CD4-positive, alpha-beta memory T cell (primary cell): ENCODE measurements at places on chromosomes 4 and X. TPM values are rescaled to one million over a fixed set of nuclear protein-coding genes. Genes with fewer than 3 reads are reported as not detected.
A peak's percentile ranks its signal among the peaks of the same experiment; 100 is the strongest.

IL21 gene
- not detected for polyA plus RNA-seq

GRCh38 chr4:99945718-99946355 is 581 bp downstream of the DNAJB14 start:
- peaks cover 8% of the 10 kb centered on the region for H3K36me3 ChIP-seq
- H3K27ac ChIP-seq, result peak overlapping the region; percentile 86
- peaks cover 67% of the 10 kb centered on the region for H3K4me1 ChIP-seq
- H3K4me3 ChIP-seq, result peak overlapping the region; percentile 78

DNA sequence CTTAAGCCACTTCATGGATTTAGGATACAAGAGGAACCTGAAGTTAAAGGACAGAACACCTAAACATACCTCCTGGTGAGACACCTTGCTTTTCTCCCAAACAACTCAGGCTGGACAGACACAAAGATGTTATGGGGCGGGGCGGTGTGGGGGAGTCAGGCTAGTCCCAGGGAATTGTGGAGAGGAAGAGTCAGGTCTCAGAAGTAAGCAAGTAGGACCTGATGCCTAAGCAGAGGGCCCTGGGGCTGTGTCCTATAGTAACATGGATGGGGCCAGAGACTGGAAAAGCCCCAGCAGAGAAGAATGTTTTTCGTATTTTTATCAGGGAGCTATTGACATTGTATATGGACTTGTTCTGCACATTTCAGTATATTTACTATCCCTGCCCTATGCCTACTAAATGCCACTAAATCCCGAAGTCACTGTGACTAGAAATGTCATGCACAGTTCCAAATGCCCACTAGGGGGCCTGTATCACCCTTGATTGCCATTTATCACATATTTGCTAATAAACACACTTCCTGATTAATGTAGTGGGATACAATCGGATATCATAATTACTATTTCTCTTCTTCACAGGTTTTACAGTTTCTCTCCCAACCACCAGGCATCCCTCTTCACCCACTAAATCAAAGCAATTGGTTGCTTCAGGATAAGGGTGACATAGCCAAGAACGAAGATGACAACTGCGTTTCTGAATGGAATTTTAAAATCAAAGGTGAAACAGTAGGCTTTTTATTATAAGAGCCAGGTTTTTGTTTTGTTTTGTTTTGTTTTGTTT is 23.8 kb upstream of the ARHGAP10 start:
- H3K36me3 ChIP-seq, result no peaks in the 10 kb centered on the region
- H3K4me3 ChIP-seq, result no peak overlapping the region
- no peaks in the 10 kb centered on the region for H3K4me1 ChIP-seq

DNA sequence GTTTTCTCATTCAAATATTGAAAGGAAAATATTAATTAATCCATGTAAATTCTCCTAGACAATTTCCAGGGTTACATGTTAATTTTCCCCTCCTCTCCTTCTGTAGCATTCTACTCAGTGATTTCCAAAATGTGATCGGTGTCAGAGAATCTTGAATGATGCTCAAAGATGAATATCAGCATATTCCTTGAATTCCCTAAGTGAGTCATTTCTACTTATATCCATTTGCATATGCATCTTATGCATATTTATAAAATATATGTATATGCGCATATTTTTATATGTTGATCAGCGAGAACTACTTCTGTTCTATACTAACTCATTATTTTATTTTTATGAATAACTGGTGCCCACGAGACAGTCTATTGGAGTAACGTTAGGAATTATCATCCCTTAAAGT is 33.9 kb upstream of the GALNTL6 start:
- no peak overlapping the region for H3K4me3 ChIP-seq
- no peaks in the 10 kb centered on the region for H3K27me3 ChIP-seq
- H3K4me1 ChIP-seq, result no peaks in the 10 kb centered on the region
- no peak for DNase-seq
- H3K36me3 ChIP-seq, result no peaks in the 10 kb centered on the region

DNA sequence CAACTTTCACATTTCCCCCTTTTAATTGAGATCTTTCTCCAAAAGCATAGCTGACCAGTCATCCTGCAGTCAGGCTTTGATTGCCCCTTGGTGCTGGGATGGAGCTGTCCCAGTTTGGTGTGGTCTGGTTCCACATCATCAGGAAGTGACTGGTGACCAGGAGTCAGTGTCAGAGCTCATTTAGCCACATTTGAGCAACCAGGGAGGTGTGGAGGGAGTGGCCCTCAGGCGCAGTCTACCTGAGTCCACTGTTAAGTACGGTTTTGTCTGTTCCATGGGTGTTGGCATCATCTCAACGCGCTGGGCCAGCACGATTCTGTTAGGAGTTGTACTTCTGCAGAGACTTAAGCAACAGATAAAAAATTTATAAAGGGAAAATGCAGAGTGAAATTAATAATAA is 52.6 kb downstream of the RGS12 start:
- peaks cover 8% of the 10 kb centered on the region for H3K4me1 ChIP-seq
- H3K27me3 ChIP-seq, result no peaks in the 10 kb centered on the region
- DNase-seq, result no peak
- H3K27ac ChIP-seq, result no peak overlapping the region

DNA sequence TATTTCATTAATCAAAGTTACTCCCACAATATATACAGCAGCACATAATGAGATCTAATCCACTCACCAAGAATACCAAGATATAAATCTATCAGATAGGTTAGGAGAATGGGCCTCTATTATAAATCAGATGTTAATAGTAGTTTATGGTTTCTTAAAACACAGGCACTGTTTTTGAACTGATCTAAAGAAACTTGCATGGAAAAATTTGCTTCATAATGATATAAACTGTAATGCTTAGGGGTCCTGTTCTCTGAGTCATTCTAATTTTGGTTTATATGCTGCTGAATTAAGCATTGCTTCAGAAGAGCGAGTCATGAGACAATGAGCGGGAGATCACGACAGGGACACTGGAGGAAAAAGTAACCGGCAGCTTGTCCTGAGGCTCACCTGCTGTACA is 113.3 kb upstream of the OTUD4 start:
- no peak overlapping the region for H3K27ac ChIP-seq
- H3K27me3 ChIP-seq, result no peaks in the 10 kb centered on the region
- no peak overlapping the region for H3K4me3 ChIP-seq
- H3K36me3 ChIP-seq, result no peaks in the 10 kb centered on the region
- no peak for DNase-seq

- no peaks in the 10 kb centered on the region for H3K36me3 ChIP-seq
- H3K27ac ChIP-seq, result no peak overlapping the region
- no peaks in the 10 kb centered on the region for H3K27me3 ChIP-seq
- H3K4me3 ChIP-seq, result no peak overlapping the region
- H3K4me1 ChIP-seq, result no peaks in the 10 kb centered on the region
These were observed 333.8 kb upstream of the GRIA3 start for GRCh38 chrX:122850326-122850725.

GRCh38 chr4:123848606-123849005 is 452.0 kb downstream of the SPRY1 start:
- H3K4me3 ChIP-seq, result no peak overlapping the region
- H3K27me3 ChIP-seq, result no peaks in the 10 kb centered on the region
- H3K4me1 ChIP-seq, result no peaks in the 10 kb centered on the region
- H3K36me3 ChIP-seq, result no peaks in the 10 kb centered on the region
- no peak for DNase-seq

- H3K36me3 ChIP-seq, result no peaks in the 10 kb centered on the region
- no peaks in the 10 kb centered on the region for H3K27me3 ChIP-seq
- no peak overlapping the region for H3K27ac ChIP-seq
- DNase-seq, result no peak
- H3K4me1 ChIP-seq, result no peaks in the 10 kb centered on the region
- H3K4me3 ChIP-seq, result no peak overlapping the region
These were observed 290.6 kb upstream of the SLIT2 start for GRCh38 chr4:19961091-19961490.

DNA sequence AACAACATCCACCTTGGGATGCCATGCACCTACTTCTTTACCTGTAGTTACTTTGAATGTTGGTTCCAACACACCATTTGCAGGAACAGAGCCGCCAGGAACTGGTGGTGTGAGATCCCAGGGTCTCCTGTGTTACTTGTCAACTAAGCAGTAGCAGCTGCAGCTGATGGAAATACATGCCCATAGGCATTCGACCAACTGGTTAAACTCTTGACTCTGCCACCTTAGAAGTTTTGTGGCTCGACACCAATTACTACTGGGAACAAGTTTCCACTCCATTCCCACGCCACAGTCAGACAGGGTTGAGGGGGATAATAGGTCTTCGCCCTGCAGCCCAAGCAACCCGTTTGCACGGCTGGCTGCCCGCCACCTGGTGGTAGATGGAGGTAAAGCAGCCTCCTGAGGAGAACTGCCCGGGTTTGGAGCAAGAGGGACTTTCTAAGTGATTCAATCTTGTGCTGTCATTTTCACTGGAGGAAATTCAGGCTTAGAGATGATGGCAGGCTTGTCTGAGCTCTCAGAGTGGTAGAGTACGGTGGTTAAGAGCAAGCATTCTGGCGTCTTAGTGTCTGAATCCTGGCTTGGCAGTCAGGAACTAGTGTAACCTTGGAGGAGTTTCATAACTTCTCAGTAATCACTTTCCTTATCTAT is 119.1 kb upstream of the TRIM2 start:
- no peaks in the 10 kb centered on the region for H3K27me3 ChIP-seq
- no peak overlapping the region for H3K27ac ChIP-seq
- no peaks in the 10 kb centered on the region for H3K36me3 ChIP-seq
- peaks cover 49% of the 10 kb centered on the region for H3K4me1 ChIP-seq
- no peak overlapping the region for H3K4me3 ChIP-seq

GRCh38 chrX:1750267-1750666 is 135.4 kb downstream of the ASMT start:
- H3K27ac ChIP-seq, result no peak overlapping the region
- no peaks in the 10 kb centered on the region for H3K36me3 ChIP-seq
